Activated T-helper 1 cell treated with anti-CD3 and anti-CD28 coated beads, Interleukin-12 subunit alpha, Interleukin-12 subunit beta, Interleukin-2, Interleukin-4 antibody, amounts not matched to agents 30 ng/mL and 10 ng/mL and 1 ng/mL, durations not matched to agents 14 hours and 24 hours and 36 hours (primary cell): ENCODE measurements at places on chromosomes 7 and 10. TPM values are rescaled to one million over a fixed set of nuclear protein-coding genes. Genes with fewer than 3 reads are reported as not detected.

- H3K36me3 ChIP-seq = peaks cover 7% of the 10 kb centered on the region
- peaks cover 47% of the 10 kb centered on the region for H3K4me1 ChIP-seq
- peak overlapping the region; percentile 56 for H3K27ac ChIP-seq
- no peaks in the 10 kb centered on the region for H3K27me3 ChIP-seq
- H3K4me3 ChIP-seq = no peak overlapping the region
Observed at GRCh38 chr10:79329529-79329928, 17.7 kb upstream of the PPIF start.

DNA sequence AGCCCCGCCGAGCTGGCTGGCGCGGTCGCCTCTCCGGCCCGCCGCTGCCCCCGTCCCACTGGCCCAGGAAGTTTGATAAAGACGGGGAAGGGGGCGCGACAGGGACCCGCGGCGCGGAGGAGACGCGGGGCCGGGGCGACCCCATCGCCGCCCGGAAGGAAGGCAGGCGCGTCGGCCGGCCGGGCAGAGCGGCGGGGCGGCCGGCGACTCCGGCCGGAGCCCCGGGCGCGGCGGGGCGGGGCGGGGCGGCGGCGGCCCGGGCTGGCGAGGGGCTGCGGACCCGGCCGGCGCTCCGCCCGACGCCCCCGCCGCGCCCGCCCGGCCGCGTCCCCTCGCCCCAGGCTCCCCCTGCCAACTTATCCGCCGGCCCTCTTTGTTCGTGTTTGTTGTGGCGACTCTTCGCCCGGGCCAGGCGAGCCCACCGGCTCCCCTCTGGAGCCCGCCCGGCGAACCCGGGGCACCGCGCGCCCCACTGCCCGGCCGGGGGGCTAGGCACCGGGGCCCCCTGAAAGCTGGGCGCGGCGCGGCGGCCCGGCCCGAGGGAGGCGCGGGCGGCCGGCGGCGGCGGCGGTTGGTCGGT lies 571 bp downstream of the KDM7A start:
- no peak for DNase-seq
- H3K4me1 ChIP-seq = peaks cover 49% of the 10 kb centered on the region
- H3K27ac ChIP-seq = peak overlapping the region; percentile 69
- H3K4me3 ChIP-seq = peak overlapping the region; percentile 83
- H3K27me3 ChIP-seq = peaks cover 10% of the 10 kb centered on the region

- no peaks in the 10 kb centered on the region for H3K27me3 ChIP-seq
- H3K4me3 ChIP-seq = no peak overlapping the region
- no peaks in the 10 kb centered on the region for H3K4me1 ChIP-seq
- no peak overlapping the region for H3K27ac ChIP-seq
Observed at GRCh38 chr7:31488562-31489203, 25.2 kb upstream of the ITPRID1 start.

Gene MUC3A
- total RNA-seq = not detected in 2 replicates
